ENCODE measurements at places on chromosomes 2 and 18.
A peak's percentile ranks its signal among the peaks of the same experiment; 100 is the strongest.

- DNase-seq = no peak
Measured at GRCh38 chr2:229045671-229046070, 225.4 kb downstream of the PID1 start.

- DNase-seq = no peak
Measured at GRCh38 chr2:162058973-162059668, 14.9 kb downstream of the DPP4 start.

GRCh38 chr2:157172866-157173578 lies 84.5 kb upstream of the GALNT5 start:
- DNase-seq = no peak

GRCh38 chr18:21134895-21135294 lies 23.3 kb upstream of the ROCK1 start:
- DNase-seq = no peak

DNA sequence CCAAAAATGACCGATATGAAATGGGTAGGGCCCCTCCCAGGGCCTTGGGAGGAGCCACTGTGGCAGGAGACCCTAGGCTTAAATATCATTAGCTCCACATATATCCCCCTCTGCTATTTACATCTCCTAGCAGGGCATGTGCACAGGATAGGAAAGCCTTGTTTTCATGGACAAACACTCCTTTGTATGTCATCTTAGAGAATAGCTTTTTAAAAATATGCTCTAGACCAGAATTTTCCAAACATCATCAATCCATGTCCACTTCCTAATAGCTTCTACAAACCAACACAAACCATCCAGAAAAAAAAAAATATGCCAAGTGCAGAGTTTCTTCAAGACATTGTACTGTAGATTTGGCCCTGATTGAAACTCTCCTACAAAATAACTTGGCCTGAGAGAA lies 10.8 kb downstream of the DAPL1 start:
- no peak for DNase-seq

DNA sequence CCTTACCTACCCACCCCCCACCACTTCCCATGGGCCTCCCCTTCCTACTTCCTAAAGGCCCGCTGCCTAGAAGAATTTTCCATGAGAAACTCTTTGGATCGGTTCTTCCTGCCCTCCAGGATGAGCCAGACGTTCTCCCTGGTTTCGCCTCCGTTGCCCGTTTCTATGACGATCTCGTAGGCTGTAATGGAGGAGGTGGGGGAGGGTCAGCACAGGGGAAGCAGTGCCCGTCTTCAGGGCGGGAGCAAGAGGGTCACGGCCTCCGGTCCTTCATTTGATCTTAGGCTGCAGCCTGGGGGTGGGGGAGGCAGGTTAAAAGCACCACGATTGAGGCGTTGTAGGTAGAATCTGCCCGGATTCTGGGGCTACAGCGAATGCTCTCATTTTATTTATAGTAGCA lies 172.0 kb downstream of the LOXHD1 start:
- DNase-seq = no peak

DNA sequence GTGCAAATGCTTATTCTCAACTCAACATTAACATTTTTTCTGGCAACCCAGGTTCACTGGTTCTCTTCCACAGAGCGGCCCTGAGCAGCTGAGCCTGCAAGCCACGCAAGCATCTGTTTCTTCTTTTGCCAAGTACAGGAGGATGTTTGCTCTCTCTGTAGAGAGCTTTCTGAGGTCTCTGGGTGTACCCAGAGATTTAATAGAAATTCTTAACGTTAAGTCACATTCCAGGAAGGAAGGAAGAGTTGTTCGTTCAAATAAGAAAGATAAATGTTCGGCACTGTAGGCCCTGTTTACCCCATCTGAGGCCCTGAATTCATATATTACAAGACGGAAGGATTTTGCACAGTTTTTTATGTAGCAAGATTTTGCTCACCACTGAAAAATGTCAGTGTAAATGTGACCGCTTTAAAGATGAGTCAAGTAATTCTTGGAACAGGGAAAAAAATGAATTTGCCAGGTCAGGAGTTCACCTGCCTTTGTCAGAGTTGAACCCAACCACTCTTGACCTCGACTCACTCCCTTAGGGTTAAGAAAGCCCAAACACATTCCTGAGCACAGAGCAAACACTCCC lies 30.1 kb downstream of the KCTD18 start:
- no peak for DNase-seq

DNA sequence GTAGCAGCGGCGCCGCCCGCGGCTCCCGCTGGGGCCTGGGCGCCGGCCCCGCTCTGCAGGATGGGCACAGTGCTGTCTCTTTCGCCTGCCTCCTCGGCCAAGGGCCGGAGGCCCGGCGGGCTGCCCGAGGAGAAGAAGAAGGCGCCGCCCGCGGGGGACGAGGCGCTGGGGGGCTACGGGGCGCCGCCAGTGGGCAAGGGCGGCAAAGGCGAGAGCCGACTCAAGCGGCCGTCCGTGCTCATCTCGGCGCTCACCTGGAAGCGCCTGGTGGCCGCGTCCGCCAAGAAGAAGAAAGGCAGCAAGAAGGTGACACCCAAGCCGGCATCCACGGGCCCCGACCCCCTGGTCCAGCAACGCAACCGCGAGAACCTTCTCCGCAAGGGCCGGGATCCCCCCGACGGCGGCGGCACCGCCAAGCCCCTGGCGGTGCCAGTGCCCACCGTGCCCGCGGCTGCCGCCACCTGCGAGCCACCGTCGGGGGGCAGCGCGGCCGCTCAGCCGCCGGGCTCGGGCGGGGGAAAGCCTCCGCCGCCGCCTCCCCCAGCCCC lies 369 bp downstream of the CDK5R2 start:
- DNase-seq = no peak

- DNase-seq = no peak
Measured at GRCh38 chr2:232420073-232420454, 13.4 kb downstream of the ALPG start.

DNA sequence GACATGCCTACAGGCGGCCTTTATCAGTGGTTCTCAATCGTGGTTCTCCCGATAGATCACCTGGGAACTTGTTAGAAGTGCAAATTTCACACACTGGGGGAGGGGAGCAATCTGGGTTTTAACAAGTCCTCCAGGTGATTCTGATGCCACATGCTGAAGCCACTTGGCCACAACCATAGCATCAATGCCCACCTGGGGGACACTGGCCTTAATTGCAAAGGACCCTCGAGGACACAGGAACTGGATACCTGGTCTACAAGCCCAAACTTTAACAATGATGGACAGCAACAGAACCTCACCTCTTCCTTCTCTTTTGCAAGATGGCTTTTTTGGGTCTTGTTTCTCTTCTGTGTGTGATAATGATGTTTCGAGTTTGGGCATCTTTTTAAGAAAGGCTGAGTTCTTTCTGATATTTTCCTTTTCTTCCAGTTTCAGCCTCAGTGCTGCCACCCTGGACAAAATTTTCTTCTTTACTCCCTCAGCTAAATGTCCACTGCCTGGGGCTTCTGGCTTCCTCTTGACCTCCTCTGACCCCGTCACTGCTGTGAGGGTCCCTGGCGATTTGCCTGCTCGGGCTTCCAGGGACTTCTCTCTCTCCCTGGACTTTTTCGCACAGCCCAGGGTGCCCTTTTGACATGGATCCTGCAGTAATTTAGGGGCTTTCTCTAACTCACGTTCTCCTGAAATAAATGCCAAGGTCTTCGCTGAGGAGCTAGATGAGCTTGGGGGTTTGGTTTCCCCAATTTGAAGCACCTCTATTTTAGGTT lies 94.2 kb downstream of the ALPK2 start:
- no peak for DNase-seq

GRCh38 chr2:126650994-126651393 lies 5.0 kb upstream of the GYPC start:
- DNase-seq = no peak

DNA sequence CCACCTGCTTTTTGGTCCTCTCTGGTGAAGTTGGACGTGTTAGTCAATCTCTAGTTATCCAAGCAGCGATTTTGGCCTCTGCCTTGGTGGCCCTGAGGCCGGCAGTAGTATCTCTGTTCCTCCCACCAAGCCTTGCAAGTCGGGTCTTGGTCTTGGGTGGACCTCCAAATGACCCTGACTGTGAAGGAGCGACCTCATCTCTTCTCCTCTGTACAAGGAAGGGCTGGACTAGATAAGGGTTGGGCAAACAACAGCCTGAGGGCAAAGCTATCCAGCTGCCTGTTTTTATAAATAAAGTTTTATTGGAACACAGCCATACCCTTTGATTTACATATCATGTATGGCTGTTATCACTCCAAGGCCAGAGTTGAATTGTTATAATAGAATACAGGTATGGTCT lies 74.6 kb upstream of the FOSL2 start:
- no peak for DNase-seq

DNA sequence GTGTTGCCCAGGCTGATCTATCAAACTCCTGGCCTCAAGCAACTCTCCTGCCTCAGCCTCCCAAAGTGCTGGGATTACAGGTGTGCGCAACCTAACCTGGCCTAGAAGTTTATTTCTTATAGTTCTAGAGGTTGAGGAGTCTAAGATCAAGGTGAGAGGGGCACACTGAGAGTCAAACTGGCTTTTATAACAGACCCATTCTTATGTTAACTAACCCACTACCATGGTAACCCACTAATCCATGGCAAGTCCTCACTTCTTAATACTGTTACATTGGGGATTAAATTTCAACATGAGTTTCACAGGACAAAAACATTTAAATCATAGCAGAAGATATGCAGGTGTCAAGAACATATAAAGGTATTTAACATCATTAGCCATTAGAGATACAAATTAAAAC lies 50.6 kb downstream of the MDH1 start:
- no peak for DNase-seq

DNA sequence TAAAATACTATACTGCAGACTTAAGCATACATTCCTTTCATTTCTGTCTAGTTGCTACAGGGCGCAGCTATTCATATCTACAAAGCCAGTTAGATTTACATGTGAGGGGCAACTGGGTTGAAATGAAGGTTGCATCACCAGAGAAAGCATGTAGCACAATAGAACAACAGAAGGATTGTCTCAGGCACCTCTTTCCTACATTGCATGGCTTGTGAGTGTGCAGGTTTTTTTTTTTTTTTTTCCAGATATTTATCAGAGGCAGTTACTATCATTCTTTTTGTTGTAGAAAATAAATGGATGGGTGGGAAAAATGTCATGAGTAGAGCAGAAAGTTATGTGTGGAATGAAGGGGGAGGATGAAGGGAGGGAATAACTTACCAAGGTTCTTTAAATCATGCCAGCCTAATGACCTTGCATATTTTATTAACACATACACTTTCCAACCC lies 86.8 kb downstream of the ERBB4 start:
- DNase-seq = no peak

GRCh38 chr2:28621172-28622100 lies 125.6 kb downstream of the PLB1 start:
- peak; percentile 10 for DNase-seq

DNA sequence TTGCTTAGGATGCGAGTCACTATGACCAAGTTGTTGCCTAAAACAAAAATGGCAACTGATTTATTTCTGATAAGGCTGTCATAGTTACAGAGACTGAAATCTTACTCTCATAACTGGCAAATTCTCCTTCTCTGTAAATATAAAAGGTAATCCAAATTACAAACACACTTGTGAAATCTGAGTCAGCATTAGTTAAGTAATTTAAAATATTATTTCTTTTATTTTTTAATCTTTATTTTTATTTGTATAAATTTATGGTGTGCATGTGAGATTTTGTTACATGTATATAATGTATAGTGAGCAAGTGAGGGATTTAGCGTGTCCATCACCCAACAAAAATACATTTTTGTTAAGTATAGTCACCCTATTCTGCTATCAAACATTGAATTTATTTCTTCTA lies 1342.8 kb upstream of the TMEFF2 start:
- DNase-seq = no peak
